A549 treated with Mapracorat at 1 μM for 4 hours (cell line): ENCODE measurements at places on chromosomes 11 and 22. TPM values are rescaled to one million over a fixed set of nuclear protein-coding genes. Genes with fewer than 3 reads are reported as not detected.

CD59 gene
- 822 to 1,017 TPM (median 944 TPM) in 5 replicates for total RNA-seq

PLXNB2 gene
- 86.0 to 120 TPM (median 115 TPM) in 5 replicates for total RNA-seq

LRRC4C gene
- total RNA-seq, result not detected in 5 replicates

OR51I1 gene
- total RNA-seq, result not detected in 5 replicates

SPTBN2 gene
- total RNA-seq, result 8.7 to 10.7 TPM (median 9.7 TPM) in 5 replicates

NADSYN1 gene
- 37.4 to 49.6 TPM (median 48.7 TPM) in 5 replicates for total RNA-seq

PLA2G3 gene
- not detected in 5 replicates for total RNA-seq

PEX16 gene
- 16.2 to 21.5 TPM (median 19.5 TPM) in 5 replicates for total RNA-seq

CD3E gene
- not detected in 5 replicates for total RNA-seq

CARD16 gene
- not detected in 5 replicates for total RNA-seq

SLC7A4 gene
- not detected in 5 replicates for total RNA-seq

MS4A15 gene
- total RNA-seq, result not detected in 5 replicates

MMP10 gene
- total RNA-seq, result 0.60 to 1.1 TPM (median 0.91 TPM) in 5 replicates

BTG4 gene
- total RNA-seq, result 0.21 to 0.26 TPM in 2 of 5 replicates, not detected in the others

SIK3 gene
- total RNA-seq, result 6.6 to 9.6 TPM (median 7.8 TPM) in 5 replicates

PLEKHB1 gene
- 0.73 to 1.5 TPM (median 0.86 TPM) in 5 replicates for total RNA-seq
